Stimulated activated CD8-positive, alpha-beta memory T cell treated with anti-CD3 and anti-CD28 coated beads, Interleukin-4, amount 100 ng/mL, for 1 hour (primary cell): ENCODE measurements at places on chromosomes 3 and 15.
A peak's percentile ranks its signal among the peaks of the same experiment; 100 is the strongest.

DNA sequence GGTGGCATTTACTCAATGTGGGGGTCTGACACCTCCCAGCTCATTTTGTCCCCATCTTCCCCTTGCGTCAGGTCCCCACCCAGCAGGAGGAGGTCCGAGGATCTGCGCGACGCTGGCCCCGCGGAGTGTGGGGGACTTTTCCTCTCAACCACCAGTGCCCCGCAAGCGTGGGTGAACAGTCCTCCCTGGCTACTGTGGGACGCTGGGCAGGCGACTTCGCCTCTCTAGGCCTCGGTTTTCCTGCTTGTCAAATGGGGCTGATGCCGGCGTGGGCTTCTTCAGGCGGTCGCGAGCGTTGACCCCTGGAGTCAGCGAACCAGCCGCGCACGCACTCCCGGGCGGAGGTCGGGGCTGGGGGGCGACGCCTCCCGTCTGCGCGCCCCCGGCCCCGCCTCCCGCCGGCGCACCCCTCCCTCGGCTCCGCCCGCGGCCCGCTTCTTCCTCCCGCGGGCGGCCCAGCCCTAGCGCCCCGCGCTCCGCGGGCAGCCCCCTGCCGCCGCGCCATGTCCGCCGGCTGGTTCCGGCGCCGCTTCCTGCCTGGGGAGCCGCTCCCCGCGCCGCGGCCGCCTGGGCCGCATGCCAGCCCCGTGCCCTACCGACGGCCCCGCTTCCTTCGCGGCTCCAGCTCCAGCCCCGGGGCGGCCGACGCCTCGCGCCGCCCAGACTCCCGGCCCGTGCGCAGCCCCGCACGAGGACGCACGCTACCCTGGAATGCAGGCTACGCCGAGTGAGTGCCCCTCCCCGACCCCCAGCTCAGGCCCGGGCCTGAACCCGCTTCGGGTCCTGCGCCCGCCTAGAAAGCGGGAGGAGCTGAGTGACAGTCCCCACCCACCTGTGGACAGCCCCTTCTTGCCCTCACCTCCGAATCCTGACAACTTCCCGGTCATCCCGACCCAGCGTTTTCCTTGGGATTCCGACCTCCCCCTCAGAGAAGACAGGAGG, at the start of gene PPM1M:
Gene PPM1M (plus strand): TSS at position 438 of the 942 bp plus-strand sequence. CDS start 66 bp downstream, at position 504.
- no peak for DNase-seq

DNA sequence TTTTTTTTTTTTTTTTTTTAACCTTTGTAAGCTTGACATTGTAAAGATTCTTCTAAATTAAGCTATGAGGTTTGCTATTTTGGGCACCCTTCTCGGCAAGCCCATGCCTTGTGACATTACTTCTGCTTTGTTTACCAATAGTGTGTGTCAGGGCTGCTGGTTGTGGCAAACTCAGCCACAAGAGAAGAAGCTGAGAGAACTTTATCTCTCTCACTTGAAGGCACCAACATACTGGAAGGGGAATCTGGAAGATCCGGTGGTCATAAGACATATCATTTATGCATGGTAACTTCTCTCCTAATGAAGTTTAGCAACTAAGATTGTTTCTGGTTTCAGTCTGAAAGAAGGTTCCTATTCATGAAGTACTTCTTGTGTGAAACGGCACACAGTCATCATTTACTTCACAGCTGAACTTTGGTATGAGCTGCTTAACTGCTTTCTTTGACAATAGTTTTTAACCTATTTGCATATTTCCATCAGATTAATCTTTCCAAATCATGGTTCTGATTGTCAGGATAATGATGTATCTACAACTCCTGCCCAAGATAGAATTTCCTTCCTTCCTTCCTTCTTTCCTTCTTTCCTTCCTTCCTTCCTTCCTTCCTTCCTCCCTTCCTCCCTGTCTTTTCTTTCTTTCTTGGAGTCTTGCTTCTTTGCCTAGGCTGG, 189.3 kb downstream of the NFKBIZ start:
- no peak for DNase-seq

- no peak for DNase-seq
These were observed 22.5 kb upstream of the BFSP2 start for GRCh38 chr3:133377396-133377795.

- no peak for DNase-seq
These were observed 152.6 kb downstream of the SCAPER start for GRCh38 chr15:76752549-76752948.

GRCh38 chr15:74541494-74542165, 610 bp downstream of the ARID3B start:
- DNase-seq: peak; percentile 45

GRCh38 chr3:10655105-10655504, 149.7 kb upstream of the ATP2B2 start:
- no peak for DNase-seq
